ENCODE measurements at places on chromosomes 1 and 21.

GRCh38 chr1:23371987-23372880, 2.6 kb upstream of the ZNF436 start:
- no peak for DNase-seq

- no peak for DNase-seq
These were observed 4.8 kb upstream of the ALG6 start for GRCh38 chr1:63362578-63362977.

GRCh38 chr1:172948457-172948856, 102.3 kb downstream of the TNFSF18 start:
- DNase-seq = peak; percentile 42

DNA sequence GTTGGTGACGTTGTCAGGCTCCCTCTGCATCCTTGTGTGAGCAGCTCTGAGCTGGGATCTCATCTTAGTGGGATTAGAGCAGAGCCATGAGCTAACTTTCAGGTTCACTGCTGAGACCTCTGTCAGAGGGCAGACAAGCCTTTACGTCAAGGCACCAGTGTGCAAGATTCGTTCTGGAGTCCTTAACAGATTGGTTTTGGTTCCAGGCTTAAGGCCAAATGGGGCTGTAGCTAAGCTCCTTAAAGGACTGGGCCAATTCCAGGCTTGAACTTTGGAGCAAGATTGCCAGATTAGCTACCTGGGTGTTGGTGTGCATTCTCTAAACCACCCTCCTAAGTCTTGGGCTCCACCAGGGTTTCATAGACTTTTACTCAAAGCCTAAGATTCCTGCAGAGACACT, 52.6 kb upstream of the PDC start:
- DNase-seq = no peak

GRCh38 chr1:40064797-40065499, 24.4 kb downstream of the CAP1 start:
- no peak for DNase-seq

DNA sequence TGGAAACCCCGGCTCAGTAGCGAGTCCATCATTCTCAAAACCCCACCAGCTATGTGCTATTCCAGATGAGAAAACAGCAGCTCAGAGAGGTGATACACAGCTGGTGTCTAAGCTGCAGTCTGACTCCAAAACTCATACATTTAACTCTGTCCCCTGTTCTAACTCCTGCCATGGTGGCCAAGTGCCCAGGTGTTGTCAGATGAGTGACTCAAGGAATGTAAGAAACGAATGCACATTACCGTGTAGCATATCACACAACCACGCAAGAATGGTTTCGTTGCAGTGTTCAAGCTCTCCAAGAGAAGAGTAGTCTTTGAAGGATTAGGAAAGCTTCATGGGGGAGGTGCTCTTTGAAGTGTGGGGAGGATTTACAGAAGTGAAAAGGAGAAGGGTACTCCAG, 4.7 kb upstream of the XKR8 start:
- no peak for DNase-seq

DNA sequence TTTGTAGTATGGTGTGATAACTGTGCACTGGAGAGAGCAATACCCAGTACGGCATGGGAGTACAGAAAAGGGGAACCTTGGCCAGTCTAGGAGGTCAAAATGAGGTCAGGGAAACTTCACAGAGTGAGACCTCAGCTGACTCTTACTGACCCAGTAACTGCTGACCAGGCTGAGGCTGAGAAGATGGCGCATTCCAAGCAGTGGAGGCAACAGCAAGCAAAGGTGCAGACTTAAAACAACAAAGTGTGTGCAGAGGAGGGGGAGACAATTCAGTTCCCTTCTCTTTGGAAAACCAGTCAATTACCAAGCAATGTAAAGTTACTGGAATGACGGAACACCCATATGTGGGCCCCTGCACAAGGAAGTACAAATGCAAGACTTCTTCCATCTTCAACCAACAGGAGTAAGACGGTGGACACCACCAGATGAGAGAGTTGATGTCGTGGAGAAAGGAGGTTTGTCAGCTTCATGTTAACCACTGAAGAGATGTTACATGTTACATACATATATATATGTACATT, 54.6 kb upstream of the PRDX6 start:
- no peak for DNase-seq

DNA sequence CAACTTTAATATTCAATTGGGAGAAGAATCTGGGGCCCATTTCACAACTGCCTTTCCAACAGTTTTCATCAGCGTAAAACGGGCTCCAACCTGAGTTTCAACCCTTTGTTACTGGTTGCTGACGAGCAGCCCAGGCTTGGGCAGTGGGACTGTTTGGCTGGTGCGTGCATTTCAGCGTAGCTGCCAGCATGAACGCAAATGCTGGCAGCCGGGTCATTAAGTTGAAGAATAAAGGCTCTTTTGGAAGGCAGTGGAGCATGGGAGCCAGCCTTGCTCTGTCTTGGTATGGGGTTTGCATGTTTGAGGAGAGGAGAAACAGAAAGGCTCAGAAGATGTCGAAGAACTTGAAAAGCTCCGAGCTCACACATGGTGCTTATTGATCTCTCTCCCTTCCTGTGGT, 40.7 kb downstream of the WDR3 start:
- no peak for DNase-seq

DNA sequence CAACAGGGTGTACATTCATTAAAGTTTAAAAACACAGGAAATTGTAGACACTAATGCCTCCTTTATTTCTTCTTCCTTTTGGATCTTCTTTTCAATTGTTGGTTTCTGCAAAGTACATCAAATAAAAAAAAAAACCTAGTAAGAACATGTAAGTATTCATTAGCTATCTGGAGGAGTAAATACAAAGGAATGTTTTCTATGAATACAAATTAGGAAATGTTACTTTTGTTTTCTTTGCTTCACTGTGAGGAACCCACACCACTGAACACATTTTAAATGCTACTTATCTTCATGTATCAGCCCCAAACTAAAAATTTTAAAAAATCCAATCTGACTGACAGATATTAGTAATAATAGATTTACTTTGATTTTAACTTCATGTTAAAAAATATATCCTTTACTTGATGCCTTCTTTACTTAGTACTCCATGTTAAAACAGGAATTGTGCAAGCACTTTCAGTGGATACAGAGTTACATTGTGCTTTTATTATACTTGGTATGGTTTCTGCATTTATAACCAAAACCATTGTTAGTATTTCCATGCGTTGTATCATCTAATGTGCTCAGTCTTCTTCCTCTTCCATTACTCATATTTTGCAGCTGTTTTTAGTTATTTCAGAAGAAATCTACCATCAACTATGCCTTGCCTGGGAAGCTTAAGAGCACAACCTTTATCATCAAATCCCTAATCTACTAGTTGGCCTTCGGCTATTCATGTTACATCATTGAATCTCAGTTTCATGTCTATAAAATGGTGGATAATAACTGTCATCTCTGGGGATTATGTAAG, 236.9 kb upstream of the DPYD start:
- DNase-seq = peak; percentile 58

DNA sequence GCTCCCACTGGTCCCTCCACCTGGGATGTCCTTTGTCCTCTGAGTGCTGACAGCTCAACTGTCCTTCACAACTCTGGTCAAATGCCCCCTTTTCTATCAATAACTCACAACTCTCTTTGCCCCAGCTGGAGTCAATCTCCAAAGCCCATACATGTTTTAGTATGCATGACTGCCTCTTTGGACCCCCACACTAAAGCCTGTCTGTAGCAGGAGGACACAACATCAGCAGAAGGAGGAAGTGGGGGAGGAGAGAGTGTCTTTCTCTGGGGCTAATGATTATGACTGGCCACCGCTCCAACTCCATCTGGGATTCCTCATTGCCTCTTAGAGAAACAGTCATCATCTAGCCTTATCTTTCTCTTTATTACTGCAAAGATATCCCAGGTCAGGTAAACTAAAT, 186.6 kb upstream of the FGGY start:
- no peak for DNase-seq

GRCh38 chr1:51336004-51336403, 5.6 kb upstream of the TTC39A start:
- no peak for DNase-seq

GRCh38 chr1:28761189-28761588, 24.4 kb downstream of the YTHDF2 start:
- no peak for DNase-seq
